ENCODE measurements at places on chromosomes 4 and X.

DNA sequence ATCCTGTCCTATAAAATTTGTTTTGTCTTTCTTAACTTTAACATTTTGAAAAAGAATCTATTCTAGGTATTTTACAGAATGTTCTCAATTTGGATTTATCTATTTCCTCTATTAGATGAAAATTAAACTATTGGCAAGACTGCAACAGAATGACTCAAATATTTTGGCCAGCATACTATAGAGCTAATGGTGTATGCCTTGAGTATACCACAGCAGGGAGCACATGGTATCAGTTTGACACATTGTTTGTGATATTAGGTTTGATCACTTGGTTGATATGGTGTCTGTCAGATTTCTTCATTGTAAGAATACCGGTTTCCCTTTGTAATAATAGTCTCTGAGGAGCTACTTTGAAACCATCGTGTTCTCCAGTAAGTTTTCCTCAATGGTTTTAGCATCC lies 87.8 kb upstream of the NPNT start:
- DNase-seq = peak; percentile 56

DNA sequence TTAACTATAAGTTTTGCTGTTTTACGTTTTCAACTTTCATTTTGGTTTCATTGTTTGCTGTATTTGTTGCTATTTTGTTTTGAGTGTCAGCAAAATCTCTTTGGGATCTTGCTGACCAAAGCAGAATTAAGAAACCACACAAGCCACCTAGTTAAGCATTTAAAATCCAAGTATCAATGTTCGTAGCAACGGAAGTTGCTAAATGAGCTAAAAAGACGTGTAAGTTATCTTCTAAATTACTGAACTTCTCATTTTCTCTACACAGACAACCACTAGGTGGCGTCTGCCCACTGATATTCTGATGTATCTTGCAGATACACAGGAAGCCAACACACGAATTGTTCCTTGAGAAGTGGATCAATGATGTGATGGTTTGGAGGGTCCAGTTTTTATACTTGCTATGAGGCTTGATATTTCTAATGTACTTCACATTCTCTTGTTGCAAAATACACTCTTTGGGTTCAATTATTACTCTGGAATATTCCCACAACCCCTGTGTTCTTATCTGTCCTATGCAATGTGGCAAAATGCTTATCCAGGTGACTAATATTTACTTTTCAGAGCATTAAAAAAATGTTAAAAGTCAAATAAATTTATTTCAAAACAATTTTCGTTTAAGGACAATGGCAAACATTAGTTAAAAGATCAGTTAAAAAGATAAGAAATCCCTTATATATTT lies 250.5 kb downstream of the TECRL start:
- DNase-seq = peak; percentile 50

DNA sequence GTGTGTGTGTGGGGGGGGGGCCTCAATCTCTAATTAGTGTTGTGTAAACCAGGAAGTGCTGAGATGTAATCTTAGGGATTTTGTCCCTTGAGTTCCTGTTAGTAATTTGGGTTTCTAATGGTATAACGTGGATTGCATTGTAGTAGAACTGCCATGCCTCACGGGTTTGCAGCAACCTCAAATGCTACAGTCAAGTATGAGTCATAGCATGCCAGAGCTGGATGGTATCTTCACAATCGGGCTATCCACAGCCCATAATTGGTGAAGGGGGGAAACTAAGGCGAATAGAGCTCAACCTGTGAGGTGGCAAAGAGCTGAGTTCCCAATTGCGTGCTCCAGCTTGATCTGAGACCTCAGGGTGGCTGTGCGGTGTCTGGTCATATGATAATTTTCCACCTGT lies 2.2 kb upstream of the FMR1NB start:
- no peak for DNase-seq

- DNase-seq = no peak
Measured at GRCh38 chr4:141006242-141006802, 126.9 kb downstream of the RNF150 start.

- peak; percentile 38 for DNase-seq
Measured at GRCh38 chrX:30153881-30154260, 61.5 kb upstream of the MAGEB2 start.

- DNase-seq = no peak
Measured at GRCh38 chrX:153477901-153478300, 7.5 kb upstream of the HAUS7 start.

DNA sequence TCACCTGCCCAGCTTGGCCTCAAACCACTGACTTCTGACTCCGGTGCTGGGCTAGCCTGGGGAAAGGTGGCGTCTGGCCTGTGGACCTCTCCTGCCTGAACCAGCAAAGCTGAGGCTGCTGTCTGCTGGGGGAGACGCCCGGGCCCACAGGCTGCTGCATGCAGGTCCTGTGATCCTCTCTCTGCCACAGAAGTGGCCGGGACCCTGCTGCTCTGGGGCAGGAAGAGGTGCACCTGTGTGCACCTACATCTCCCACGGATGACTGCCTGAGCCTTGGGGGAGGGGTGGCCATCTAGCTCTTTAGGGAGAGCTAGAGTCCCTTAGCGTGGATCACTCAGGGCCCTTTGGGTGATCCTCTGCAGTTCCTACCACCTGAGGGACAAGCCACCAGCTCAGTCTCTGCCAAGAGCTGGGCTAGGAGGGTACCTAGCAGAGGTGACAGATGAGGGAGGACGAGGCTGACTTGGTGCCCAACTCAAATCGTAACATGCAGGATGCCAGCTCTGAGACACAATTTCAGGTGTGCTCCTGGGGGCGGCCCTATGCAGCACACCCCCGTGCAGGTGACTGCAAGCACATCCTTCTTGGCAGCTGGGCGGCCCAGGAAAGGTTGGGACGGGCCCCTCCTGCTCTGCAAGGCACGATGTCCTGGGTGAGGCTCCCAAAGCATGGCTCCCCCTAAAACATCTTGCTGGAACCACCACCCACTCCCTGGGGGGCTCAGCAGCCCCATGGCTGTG lies 22.5 kb downstream of the LETM1 start:
- no peak for DNase-seq

DNA sequence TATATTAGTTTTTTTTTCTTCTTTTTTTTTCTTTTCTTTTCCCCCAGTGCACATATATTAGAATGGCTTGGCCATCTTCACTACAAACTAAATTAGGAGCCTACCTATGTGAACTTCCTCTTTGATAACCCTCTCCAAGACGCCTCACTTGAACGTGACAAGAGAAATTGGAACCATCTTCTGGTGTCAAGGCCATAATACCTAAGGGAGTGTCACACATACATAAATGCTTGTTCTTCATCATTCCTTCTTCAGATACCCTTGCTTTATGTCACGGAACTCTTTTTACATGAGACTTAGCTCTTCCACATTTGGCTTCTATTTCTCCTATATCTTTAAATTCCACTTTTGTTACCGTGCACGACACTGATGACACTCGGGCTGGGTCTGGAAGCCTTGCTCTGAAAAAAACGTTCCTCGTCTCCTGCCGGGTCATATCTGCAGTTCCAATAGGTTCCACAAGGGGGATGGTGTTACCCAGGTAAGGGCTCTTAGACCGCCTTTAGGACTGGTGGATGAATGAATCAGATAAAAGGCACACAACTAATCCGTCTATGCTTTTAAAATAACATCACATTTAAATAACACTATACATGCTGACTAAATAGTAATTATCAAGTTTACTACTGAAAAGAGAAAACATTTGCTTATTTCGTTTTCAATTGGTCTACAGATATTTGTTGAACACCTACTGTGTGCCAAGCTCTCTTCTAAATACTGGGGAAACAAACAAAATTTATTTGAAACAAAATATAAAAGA lies 19.9 kb downstream of the DGAT2L6 start:
- peak; percentile 55 for DNase-seq

DNA sequence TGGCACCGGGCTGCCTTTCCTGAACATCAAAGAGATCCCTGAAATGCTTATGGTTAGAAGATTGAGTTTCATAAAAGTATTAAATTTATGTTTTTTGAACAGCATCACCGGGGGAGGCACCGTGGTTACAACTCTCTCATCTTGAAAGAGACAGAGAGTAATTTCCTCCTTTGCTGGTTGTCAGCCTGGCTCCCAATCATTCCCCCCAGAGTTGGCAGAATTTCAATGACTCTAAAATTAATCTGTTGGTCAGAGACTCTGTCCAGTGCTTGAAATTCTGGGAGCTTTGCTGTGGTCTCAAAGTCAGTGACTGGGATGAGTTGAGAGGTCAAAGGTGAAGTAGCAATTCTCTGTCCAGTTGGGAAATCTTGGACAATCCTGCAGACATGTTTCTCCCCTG lies 135.9 kb downstream of the RAB28 start:
- DNase-seq = peak; percentile 8

GRCh38 chrX:70592091-70592490 lies 147.5 kb downstream of the DLG3 start:
- peak; percentile 75 for DNase-seq

Data from iris pigment epithelial cell (primary cell).